ENCODE measurements at places on chromosomes 5 and 9.

- DNase-seq = no peak
These were observed 92.9 kb upstream of the GRHPR start for GRCh38 chr9:37329576-37329975.

- DNase-seq = no peak
These were observed 54.1 kb downstream of the MRPS30 start for GRCh38 chr5:44862808-44863207.

DNA sequence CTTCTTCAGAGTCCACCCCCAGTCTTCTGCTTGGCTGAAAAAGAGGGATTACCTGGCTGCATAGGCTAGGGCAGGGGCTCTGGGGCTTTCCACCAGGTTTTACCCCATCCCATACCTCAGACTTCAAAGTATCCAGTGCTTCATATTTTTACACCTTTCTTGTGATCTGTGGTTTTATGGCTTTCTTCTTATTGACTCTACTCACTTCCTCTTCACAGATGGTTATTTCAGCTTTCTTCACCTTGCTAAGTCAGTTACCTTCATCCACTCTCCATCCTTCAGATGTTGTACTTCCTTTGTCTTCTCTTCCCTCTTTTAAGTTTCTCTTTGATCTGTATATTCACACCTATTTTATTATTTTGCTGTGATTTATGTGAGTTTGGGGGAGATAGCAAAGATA lies 104.3 kb downstream of the GRIA1 start:
- DNase-seq = no peak

- DNase-seq = no peak
These were observed 305.0 kb downstream of the TENT4A start for GRCh38 chr5:7018198-7018597.

GRCh38 chr5:83513491-83513890 lies 41.9 kb downstream of the VCAN start:
- DNase-seq = no peak

GRCh38 chr5:154271936-154272514 lies 81.5 kb downstream of the GALNT10 start:
- DNase-seq = no peak

GRCh38 chr5:18380729-18381362 lies 746.6 kb downstream of the TAF11L14 start:
- DNase-seq = no peak
